Stimulated activated CD4-positive, alpha-beta T cell treated with anti-CD3 and anti-CD28 coated beads, Interleukin-2, amount 100 ng/mL, for 4 hours (primary cell): ENCODE measurements at places on chromosomes 6 and 20.

GRCh38 chr6:161815965-161816364, 542.1 kb upstream of the AGPAT4 start:
- DNase-seq = no peak

DNA sequence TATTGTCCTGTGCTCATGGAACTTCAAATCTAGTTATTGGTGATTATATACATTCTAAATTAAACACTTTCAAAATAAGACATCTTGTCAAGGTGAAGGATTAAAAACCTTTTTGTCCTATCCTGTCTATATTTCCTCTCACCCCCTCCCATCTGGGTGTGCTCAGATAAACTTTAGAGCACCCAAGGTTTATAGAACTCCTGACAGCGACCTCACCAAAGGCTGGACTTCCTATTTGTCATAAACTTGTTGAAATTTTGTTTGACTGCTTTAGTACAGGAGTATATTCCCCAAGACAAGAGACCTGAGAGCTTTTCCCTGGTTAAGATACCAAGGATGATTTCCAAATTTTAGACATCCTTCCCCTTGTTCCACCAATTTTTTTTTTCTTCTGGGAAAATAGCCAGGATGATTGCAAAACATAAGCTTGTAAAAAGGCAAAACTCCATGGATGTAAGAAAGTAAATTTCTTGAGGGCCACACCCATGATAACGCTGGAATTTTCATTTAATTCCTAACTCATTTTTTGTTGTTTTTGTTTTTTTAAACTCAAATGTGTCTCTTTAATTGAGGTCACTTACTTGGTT, 33.0 kb downstream of the CARMIL1 start:
- no peak for DNase-seq

- DNase-seq = no peak
Measured at GRCh38 chr6:16205377-16206144, 32.8 kb upstream of the GMPR start.

DNA sequence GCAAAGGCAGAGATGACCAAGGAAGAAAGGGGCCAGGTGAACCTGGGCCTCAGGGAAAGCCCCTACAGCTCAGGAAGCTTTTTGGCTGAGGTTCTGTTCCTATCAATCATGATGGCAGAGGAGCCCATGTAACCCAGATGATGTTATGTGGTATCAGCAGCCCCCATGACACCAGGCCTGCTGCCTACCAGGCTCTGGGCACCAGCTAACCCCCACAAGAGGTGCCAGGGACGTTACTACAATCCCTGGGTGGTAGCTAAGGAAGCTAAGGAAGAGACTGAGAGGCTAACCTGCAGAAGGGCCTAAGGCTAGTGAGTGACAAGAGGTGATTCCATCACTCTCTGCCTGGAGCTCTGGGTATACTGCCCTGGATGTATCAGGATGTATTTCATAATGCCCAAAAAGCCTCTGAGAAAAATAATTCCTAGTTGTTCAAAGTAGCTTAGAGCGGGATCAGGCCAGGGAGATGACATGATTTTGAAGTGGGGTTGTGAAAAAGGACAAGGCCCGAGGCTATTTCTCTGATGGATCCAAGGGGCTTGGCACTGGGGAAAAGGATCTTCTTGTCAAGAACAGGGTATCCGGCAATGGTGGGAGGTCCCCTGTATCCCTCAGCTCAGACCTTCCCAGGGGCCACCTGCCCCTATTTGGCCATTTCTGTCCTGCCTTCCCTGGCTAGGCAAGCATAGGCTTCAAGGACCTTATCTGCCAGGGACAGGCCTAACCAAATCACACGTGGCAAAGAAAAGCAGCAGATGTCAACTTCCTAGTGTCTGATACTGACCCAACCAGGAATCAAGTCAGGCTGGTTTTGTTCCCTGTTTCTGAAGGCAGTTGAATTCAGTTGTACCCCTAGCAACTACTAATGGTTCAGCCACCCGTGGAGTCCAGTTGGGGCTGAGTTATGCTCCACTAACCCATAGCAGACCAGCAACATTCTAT, 41.3 kb downstream of the PANK2 start:
- DNase-seq = no peak

DNA sequence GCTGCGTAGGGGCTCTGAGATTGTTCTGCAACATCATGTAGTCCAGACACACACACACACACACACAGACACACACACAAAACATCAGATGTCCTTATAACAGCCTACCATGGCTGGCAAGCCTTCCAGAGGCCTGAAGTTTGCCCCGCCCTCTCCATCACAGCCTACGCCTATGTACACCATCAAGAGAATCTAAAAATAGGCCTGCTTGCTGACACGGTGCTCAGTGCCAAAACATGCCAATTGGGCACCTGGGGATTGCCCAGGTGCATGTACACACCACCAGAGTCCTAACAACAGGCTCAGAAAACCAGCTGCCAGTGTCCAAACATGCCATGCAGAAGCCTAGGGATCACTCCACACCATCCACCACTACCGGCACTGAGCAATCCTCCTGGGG, 391.7 kb upstream of the SPTLC3 start:
- DNase-seq = no peak

DNA sequence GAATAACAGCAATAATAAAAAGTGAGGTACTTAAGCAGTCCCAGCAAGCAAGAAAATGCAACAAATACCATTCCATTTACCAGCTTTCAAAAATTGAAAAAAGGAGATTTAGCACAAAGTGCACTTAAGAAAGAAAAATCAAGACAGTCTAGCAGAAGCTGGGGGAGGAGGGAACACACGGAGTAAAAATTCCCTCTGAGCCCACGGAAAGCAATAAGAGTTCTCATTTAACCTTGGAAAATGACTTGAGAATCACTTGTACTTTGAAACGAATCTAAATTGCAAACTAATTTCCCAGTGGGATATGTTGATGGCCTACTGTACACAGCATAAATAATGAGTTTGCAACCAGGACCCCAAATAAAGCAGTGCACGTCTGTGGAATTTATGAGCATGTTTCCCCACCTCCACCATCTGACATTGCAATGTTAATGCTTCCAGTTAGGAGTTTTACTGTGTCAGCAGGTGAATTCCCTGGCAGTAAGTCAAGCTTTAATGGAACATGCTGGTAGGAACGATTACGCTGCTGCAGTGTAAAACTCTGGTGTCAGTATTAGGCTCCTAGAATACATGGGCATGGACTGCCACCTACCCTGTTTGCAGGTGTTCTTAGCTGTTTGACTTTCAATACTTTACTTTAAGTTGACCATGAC, 386.8 kb downstream of the HDGFL1 start:
- no peak for DNase-seq
